T1000 (cell line): ENCODE measurements at places on chromosomes 6 and 20.
A peak's percentile ranks its signal among the peaks of the same experiment; 100 is the strongest.

DNA sequence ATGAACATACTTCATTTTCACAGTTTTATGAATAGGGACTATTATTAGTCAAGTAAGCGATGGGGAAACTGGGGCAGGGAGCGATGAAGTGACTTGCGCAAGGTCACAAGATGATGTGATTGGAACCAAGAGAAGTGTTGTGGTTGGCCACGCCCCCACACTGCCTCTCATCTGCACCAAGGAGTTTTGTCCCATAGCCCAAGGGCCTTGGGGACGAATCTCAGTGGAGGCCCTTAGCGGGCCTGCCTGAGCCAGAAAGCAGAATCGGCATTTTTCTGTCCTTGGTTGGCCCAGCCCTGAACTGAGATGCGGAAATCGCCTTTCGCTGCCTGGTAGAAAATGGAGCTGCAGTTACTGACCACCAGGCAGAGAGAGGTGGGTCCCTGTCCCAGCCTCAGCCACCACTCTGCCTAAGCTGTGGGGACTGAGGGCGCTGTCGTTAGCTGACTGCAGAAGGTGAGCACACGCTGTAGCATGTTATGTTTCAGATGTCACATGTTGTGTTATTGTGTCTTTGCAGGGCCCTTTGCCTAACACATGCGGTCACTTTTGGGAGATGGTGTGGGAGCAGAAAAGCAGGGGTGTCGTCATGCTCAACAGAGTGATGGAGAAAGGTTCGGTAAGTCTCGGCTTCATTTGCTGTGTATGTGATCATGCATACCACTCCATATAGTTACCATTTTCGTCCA, 57.8 kb downstream of the PTPN1 start:
- no peak for DNase-seq

DNA sequence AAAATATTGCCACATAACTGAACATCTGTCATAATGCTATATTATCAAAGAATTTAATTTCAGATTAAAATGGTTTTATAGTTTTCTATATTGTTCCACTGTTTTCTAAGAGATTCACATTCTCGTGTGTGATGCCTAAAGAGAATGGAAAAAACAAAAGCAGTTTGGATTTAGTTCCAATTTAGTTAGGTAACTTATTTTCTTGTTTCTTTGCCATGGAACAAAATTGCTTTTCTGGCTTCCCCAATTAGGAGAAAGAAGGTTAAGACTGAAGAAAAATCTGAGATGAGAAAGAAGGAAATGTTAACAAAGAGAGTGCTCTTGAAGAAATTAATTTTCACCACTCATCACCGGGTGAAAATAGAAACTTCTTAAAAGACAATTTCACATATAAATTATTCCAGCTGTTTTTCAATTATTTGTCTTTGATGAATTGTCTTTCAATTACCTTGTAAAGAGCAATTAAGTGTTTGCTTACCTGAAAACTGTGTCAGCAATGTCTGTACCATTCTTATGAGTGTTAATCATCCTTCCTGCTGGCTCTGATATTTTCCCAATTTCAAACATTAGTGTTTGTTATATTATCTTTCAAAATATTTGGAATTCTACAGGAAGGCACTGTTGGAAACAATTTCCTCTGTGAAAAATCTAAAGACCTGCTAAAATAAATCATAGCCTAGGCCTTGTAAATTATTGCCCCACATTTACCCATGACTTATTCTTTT, 19.5 kb downstream of the PHACTR2 start:
- DNase-seq = no peak

- DNase-seq = no peak
Measured at GRCh38 chr6:41602422-41602743, 35.9 kb upstream of the MDFI start.

DNA sequence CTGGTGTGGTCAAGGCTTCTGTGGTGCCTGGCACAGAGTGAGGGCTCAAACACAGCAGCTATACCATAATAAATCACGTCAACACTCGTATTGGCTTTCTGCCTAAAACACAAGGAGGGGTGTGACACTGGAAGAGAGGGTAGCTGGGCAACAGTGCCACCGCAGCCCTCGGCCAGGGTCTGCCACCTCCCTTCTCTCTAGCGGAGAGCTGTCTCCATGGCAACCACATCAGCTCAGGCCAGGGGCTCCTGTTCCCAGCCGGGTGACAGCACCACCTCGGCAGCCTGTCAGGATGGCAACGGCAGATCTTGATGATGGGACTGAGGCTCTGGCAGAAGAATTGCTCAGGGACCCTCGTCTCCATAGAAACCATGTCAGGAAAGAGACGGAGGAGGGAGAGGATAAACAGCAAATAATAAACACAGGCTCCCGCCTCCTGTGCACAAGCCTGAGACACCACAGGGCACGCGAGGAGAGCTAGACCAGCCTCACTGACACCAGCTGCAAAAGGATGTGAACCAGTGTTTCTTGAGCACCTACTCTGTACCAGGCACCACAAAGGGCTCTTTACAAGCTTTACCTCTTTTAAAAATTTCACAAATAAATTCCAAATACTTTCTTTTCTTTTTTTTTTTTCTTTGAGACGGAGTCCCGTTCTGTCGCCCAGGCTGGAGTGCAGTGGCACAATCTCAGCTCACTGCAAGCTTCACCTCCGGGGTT, 50.4 kb upstream of the TLDC2 start:
- DNase-seq = no peak

DNA sequence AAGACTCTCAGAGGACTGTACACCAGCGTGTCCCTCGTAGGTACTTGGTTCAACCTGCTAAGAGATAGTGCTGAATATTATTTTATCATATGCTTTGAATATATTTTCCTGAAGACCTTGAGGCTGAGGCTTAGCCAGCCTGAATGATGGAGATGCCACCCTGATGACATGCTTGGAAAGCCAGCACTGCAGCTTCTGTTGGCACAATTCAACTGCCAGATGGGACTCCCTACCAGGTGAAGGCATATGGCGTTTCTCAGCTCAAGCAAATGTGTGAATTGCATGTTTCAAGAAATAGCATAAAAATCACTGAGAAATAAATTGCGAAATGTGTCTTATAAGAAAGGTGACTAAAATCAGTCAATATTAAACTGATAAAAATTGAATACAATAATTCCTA, 228.1 kb upstream of the CST7 start:
- no peak for DNase-seq

DNA sequence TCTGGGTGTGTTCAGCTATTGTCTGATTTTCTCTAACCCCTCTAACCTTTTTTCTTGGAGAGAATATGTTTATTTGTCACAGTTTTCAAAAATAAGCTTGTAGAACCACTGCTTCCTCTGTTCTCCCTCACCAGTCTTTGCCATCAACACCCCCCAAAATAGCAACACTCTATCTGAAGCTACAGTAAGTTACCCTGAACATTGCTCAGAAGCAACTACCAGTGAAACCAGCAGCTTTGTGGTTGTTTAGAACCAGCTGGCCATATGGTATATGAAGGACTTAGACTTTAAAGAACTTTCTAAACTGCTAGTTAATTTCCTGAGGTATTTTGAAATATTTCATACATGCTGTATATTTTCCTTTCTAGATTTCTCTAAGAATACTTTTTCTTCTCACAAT, 242.9 kb downstream of the KHDRBS2 start:
- no peak for DNase-seq

DNA sequence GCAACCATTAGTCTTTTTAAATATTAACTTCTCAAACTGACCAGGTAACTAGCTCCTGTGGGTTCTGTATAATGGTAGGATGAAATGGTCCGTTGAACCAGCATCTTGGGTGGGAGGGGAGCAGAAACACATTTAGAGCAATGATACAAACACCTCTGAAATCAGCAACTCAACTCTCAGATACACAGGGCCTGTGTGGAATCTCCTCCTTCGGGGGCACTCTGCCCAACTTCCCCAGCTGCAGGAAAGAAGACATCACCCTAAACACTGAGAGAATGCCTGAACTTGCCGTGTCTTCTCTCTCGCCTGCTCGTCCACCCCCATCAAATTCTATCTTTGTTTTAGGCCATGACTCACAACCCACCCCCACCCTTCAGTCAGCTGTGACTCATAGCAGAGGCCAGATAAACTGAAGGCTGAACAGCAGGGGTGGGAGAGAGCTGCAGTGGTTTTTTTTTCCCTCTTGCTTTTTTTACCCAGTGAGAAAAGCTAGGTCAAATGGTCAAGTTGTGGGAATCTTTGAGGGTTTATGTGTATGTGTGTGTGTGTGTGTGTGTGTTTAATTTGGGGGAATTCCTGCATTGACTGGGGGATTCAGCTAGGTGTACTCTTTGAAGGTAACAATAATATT, 593.4 kb upstream of the JAG1 start:
- peak; percentile 41 for DNase-seq

DNA sequence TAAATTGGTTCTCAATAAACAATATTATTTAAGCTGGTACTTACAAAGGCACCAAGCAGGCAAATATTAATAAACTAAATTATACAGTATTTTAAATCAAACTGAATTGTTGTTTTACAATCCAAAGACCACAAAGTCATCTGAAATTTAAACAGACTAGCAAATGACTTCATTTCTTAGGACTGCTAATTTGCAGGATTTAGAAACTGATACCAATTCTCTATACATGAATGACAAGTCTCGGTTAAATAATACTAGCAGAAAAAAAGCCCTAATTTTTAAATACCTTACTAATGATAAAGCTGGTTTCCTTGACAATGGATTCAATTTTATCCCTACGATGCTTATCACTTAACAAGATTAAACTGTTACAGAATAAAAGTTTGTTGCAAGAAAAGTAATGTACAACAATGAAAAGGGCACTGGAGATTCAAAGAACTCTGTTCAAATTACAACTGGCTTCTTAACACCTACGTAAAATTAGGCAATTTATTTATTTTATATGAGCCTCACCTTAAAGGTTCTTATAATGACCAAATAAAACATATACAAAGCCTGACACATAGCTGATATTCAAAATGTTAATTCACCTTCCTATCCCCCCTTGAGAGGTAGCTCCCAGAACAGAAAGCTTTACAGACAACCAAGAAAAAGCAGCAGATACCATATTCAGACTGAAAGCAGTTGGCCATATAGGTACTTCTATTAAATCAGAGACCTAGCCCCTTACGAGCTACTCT, 33.1 kb downstream of the HBS1L start:
- DNase-seq = no peak

DNA sequence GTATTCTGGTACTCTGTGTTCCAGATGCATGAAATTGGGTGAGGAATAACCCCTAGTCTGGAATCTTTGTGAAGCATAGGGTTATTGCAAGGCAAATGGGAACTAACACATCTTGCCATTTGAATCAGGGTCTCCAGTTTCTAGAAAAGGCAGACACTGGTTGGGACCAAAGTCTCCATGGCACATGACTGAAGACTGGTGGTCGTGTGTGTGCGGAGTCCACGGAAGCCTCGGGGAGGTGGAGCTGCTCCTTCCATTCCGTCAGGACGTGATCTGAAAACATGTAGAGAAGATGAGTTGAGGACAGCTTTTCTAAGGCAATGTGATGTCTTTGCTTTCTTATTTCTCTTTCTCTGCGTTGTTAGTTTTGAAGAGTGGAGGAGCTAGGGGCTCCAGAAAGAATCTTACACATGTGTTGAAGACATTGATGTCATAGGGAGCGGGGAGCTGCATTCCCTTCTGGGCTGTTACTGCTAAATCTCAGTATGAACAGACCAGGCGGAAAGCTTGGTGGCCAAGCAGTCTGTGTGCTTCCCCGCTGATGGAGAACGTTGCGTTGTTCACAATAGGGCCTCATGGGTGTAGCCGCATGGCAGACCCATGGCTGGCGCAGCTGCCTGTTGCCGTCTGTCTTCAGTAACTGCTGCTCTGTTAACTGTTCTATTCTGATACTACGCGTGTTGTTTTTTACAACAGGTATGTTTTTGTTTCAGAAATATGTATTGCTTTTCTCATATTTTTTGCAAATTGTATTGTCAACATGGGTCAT, 4.8 kb upstream of the SLC17A9 start:
- DNase-seq = no peak

DNA sequence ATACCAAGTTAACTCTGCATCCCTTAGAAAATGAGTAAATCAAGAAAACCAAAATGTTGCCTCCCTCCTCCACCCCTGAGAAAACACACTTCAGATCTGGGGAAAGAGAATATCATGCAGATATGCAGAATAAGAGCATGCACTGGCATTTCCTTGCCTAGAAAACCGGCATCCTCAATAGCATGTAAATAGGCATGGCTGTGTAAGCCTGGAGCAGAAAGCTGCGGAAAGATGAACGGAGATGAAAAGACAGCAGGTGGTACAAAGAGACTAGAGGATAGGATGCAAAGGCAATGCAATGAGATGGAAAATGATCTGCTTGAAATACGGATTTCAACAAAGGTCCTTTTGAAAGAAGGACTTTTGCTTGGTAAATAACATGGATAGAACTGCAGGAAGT, 10.3 kb upstream of the GGTLC1 start:
- no peak for DNase-seq

GRCh38 chr20:64037199-64037497, 1.2 kb downstream of the C20orf204 start:
- DNase-seq = no peak

- DNase-seq = no peak
Measured at GRCh38 chr6:119678961-119679360, 329.4 kb upstream of the MAN1A1 start.

DNA sequence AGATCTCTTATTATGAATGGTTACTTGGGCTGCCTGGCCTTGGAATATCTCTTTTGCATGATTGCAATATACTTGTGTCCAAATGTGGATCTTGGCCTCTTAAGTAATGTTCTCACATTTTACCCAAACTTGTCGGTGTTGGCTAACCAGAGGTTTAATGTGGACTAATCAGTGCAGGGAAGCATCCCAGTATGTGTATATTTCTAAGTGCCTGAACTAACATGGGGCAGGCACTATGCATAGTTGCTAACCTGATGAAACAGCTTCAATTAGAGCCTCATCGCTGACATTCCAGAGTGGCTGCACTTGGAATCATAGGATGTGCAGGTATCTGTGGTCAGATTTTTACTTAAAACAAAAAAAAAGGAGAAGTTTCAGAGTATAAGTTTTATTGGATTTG, 160.0 kb downstream of the PDE7B start:
- no peak for DNase-seq

DNA sequence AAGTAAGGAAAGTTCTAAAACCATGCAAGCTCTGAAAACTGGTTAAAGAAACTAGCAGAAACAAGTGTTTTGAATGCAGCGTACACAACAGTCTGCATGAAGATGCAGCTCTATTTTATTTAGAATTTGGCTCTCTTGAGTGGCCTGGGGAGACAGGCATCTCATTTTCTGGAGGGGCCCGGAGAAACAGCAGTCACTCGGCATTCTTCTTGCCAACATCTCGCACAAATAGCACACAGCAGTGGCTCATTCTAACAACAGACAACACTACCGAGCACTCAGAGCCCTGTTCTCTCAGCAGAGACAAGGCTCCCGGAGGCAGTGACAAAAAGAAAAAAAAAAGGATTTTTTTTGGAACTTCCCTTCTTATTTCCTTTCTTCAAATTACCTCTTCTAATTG, 108.5 kb upstream of the STMND1 start:
- DNase-seq = no peak
